ENCODE measurements at places on chromosomes 2 and 18.
A peak's percentile ranks its signal among the peaks of the same experiment; 100 is the strongest.

DNA sequence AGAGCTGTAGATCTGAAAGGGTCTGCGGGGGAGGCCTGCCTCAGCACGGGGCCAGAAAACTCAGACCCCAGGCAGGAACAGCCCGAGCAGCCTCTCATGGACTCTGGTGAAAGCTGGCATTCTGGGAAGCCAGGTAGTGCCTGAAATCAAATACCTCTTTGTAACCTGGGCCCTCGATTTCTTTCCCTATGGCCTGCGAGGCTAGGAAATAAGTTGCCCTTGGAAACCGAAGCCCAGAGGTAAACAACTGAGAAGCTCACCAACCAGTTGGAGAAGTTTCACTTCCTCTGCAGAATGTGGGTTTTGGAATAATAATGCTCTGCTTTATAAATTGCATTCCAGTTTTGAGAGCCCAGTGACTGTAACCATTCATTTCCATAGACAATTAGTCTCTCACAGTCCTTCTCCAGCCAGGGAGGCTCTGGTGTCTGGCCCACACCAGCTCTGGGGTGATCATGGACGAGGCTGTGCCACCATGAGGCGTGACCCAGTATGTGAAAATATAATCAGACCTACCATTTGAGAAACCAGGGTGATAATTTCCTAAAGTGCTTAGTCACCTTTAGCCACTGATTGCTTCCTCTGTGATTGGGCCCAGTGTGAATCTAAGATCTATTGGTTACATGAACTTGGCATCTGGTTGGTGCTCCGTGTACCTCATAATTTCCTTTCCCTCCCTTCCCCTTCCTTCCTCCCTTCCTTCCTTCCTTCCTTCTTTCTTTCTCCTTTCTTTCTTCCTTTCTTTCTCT is 133.1 kb upstream of the PELI1 start:
- no peak for DNase-seq

GRCh38 chr18:77140030-77140429 is 7.4 kb upstream of the MBP start:
- no peak for DNase-seq

DNA sequence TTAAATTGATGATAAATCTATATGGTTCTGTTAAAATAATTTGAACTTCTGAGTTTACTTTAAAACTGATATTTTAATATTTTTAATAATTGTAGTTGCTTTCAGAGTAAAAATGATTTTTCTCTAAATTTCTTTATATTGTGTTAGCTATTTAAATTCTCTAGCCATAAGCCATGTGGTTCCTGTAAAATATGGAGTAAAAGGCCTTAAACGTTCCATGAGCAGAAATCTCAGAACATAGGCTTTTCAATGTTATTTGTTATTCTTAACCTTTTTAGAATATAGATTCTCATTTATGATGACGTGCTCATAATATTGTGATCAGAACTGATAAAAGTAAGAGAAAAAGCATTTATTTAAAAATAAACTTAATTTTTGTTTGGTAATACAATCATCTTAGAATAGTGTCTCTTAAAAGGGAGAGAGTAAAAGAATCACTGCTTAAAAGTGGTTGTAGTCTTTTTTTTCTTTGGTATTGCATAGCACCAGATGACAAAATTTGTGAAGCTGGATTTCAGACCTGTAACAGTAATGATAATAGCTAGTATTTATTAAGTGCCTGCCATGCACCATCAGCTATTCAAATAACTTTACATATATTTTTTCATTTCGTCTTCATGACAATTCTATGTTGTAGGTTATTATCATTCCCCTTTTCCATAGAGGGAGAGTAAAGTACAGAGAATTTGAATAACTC is 2.7 kb downstream of the BMPR2 start:
- no peak for DNase-seq

GRCh38 chr2:98293931-98294687 is 52.1 kb upstream of the CNGA3 start:
- DNase-seq: no peak

- no peak for DNase-seq
Observed at GRCh38 chr2:228738671-228739380, 532.3 kb downstream of the PID1 start.

DNA sequence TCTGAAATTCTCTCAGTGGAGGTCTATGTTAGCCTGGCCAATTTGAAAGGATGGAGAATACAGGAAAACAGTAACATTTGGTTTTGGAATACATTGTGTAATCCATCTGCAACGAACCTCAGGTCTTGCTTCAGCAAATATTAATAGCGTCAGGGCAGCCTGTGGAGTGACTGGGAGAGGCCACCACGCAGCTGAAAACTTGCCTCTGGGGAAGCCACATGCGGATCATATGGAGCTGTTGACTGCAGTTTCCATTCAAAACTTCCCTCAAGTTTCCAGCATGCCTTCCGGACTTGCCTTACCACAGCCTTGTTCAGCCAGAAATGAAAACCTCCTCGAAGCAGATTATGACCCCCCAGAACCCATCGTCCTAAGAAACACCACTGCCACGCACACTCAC is 25.7 kb downstream of the BCL11A start:
- no peak for DNase-seq

GRCh38 chr2:111673526-111673925 is 210.5 kb downstream of the ANAPC1 start:
- DNase-seq: no peak

DNA sequence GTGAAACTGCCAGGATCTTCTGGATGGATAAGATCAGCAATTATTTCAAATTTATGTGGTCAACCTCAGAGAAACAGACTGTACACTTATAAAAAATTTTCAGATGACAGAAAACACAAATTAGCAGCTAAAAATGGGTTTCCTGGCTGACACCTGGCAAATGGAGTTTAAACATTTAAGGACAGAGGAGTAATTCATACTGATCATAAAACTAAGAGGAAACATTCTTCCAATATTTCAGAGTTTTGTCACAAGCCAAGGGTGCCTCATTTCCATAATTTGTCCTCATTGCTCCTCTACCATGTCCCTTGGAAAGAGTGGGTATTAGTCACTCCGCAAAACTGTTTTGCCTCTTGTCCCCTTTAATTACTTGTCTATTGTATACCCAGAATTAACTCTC is 70.2 kb downstream of the TMEFF2 start:
- no peak for DNase-seq

DNA sequence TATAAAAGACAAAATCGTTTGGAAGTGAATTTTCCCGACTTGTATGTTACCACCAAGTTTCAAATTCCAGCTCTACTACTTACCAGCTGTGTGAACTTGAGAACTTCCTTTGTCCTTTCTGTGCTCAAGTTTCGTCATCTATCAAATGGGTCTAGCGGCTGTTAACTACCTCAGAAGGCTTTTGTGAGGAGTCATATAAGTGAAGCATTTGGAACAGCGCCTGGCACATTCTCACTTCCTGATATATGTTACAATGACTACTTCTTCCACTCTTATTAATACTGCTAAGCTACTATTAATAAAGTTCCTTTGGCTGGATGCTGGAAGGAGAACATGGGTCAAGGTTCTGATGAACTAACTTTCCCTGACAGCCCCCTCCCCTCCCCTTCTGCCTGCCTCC is 104.5 kb downstream of the MEIS1 start:
- DNase-seq: no peak

DNA sequence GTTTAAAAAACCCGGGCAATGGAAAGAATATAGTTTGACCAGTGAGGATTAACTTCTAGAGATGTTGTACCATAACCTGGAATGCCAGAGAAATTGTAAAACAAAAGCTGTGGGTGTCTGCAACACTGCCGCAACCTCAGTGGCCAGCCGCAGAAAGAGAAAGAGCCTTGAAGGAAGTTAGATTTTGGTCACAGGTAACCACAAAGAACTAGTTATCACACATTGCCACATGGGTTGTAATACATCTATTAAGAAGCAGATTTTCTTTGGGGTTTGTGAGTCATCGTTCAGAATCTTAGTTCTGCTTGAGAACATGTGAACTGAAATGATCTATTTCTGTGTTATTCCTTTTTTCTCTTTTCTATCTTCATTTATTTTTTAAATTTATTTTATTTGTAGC is 222.9 kb upstream of the AGAP1 start:
- DNase-seq: peak; percentile 72
